Fibroblast of skin of scalp (primary cell): ENCODE measurements at places on chromosomes 13 and 19.

GRCh38 chr19:10292789-10293636 lies 3.3 kb downstream of the ICAM5 start:
- no peak for DNase-seq

DNA sequence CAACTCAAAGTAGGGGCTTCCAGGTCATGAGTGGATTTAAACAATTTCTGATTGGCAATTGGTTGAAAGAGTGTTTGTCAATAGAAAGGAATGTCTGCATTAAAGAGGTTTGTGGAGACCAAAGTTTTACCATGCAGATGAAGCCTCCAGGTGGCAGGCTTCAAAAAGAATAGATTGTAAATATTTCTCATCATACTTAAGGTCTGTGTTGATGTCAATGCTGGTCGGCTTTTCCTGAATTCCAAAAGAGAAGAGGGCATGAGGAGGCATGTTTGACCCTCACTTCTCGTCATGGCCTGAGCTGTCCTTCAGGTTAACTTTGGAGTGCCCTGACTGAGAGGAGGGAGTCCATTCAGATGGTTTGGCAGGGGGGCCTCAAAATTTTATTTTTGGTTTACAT lies 125.4 kb upstream of the RFC3 start:
- no peak for DNase-seq

DNA sequence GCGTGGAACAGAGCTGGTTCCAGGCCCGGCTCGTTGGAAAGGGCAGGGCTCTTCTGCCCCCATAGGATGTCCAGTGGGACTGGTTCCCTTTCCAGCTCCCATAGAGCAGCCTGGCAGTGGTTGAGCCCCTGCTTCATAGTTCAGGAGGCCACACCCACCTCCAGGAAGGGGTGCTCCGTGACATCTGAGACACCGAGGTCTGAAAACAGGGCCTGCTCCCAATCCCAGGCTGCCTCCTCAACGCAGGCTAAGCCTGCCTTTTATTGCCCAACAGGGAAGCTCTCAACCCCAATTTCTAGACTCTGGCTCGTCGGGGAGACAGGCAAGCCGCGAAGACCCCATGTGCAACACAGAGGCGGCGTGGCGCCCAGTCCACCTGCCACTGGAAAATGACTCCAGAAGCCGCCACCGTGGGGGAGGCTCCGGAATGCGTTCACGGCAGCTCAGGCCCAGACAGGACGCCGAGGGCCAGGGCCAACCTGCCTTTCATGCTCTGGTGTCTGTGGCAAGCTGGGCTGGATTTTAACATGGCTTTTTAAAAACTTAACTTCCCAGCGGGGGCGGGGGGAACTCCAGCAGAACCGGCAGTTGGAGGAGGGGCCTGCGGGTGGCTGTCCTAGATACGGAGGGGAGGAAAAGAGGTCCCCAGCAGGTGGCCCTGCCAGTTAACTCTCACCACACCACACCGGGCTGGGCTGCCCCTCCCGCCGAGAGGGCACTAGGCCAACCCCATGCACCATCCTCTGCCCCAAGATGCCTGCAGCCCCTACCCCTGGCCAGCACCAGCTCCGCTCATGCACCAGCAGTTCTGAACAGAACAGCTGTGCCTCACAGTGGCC lies 17.9 kb upstream of the TINCR start:
- DNase-seq, result peak; percentile 7

DNA sequence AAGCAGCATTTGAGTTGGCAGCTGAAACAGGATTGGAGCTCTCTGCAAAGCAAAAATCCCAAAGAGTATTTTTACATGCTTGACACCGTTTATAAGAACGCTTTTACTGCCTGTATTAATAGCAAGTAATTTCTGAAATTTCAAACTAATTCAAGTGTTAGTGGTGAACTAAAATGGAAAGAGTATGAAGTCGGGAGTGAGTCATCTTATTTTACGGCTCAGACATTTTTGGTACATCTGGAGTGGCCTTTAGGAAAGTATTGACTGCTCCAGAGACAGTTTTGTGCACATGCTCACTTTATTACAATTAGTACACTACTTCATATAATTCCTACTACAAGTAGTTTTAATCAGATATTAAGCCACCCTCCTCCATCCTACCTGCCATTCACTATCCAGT lies 167.4 kb downstream of the SLITRK6 start:
- DNase-seq, result no peak

DNA sequence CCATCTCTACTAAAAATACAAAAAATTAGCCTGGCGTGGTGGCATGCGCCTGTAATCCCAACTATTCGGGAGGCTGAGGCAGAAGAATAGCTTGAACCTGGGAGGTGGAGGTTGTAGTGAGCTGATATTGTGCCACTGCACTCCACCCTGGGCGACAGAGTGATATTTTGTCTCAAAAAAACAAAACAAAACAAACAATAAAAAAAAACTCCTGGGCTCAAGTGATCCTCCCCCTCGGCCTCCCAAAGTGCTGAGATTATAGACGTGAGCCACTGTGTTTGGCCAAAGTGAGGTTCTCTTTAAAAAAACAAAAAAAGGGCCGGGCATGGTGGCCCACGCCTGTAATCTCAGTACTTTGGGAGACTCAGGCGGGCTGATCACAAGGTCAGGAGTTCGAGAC lies 3.8 kb upstream of the JUNB start:
- no peak for DNase-seq

GRCh38 chr13:113881614-113882266 lies 17.9 kb upstream of the GAS6 start:
- no peak for DNase-seq

GRCh38 chr19:47111682-47112165 lies 1.9 kb downstream of the ZC3H4 start:
- no peak for DNase-seq

DNA sequence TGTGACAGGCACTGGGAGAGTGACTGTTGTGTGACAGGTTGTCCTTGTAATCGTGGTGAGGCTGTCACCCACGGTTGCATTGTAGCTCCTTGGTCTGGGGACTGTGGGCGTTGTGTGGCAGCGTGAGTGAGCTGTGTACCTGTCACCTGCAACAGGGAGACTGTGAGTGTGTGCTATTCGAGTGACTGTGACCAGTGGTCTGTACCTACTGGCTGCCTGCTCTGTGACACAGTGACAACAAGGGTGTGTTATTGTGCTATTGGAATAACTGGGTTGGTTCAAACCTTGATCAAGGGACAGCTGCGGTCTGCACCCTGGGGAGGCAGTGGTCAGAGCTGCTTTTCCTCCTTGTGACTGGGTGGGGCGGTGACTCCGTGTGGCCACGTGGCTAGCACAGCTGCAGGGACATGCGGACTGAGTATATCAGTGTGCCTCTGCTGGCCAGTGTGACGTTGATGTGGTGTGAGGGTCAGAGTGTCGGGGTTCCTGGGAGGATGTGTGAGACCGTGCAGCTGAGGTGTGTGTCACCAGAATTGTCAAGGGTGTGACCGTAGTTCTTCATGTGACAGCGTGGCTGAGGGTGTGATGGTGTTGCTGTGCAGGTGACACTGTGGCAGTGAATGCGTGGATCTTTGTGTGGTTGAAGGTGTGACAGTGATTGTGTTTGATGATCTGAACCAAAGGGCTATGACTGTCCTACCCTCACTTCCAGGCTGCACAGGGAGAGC lies 10.1 kb upstream of the NFIX start:
- DNase-seq, result peak; percentile 53

DNA sequence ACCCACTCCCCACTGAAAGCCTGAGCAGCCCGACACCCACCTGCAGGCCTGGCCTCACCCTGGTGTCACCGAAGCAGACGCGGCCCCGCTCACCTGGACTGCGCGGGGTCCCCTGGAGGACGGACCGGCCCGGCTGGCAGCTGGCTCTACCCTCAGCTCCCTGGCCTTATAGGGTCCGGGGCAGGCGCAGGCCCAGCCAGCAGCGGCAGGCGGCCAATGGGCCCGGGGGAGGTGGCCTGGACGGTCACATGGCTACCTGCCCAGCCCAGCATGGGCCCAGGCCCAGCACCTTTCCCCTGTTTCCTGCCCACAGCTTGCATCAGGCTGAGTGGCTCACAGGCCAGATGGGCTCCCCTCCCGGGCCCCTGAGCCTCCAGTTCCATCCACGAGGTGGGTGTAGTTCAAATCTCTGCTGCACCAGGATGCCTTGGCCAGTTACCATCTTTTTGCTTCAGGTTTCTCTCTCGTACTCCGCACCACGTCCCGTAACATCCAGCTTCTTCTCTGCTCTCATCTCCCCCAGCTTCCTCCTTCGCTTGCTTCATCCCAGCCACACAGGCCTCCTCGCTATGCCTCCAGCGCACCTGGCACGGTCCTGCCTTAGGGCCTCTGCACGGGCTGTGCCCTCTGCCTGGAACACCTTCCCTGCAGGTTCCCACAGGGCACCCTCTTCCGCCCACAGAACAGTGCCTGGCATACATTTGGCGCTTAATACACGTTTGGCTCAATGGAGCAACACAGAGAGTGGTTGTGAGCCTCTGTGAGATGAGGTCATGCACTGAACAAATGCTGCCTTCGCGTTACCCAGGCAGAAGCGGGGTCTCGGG lies at the start of gene PLIN4:
TSS of gene PLIN4 (minus strand) at position 142 of the 827 bp plus-strand sequence. CDS start 214 bp downstream, outside the sequence.
- DNase-seq, result no peak

GRCh38 chr19:2648099-2648498 lies 54.4 kb downstream of the GNG7 start:
- no peak for DNase-seq

DNA sequence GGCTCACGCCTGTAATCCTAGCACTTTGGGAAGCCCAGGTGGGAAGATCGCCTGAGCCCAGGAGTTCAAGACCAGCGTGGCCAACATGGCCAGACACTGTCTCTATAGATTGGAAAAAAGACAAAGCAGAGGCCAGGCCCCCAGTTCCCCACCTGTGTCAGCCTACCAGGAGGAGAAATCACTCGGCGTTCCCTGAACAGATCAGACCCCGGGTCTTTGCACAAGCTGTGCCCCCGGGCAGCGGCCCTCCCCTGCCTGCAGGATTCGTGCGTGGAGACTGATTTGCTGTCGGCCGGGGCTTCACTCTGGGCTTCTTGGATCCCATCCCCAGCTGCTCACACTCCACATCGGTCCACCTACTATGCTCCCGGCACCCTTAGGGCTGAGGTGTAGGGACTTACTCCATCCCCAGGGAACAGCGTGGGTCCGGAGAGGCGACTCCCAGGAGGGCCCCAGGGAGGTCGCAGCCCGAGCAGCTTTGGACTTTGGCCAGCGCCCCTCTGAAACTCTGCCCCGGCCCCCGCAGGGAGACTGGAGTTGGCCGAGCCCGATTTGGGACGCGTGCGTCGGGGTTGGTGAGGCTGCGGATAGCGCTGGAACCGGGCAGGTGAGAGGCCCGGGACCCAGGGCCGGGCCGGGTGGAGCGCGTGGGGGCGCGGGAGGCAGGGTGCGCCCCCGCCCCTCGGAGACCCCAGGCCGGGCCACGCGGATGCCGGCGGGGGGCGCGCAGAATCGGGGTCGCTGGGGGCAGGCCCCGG lies 515 bp upstream of the EFNA2 start:
- no peak for DNase-seq

GRCh38 chr13:44211286-44211685 lies 162.3 kb upstream of the SERP2 start:
- DNase-seq, result no peak

DNA sequence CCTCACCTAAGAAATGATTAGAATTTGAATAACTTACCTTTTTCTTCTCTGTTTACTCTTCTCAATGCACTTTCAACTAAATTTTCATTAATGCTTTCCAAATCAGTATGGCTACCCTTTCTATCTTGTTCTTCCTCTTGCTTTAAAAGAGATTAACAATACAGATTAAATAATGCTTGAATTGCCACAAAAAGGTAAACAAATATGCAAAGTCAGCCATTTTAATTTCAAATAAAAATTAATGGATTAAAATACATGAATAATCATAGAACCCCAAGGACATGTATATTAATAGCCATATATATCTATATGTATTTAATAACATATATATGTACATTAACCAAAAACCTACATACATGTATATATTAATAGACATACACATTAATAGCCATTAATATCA lies 7.9 kb upstream of the NEK5 start:
- DNase-seq, result no peak

- no peak for DNase-seq
These were observed 9.8 kb upstream of the USPL1 start for GRCh38 chr13:30607908-30608307.

- no peak for DNase-seq
These were observed at the start of gene NCAN for GRCh38 chr19:19211499-19212420. Gene NCAN, plus strand, starts transcription at chr19:19211958. Its CDS starts 4,996 bp downstream, at chr19:19216954.

DNA sequence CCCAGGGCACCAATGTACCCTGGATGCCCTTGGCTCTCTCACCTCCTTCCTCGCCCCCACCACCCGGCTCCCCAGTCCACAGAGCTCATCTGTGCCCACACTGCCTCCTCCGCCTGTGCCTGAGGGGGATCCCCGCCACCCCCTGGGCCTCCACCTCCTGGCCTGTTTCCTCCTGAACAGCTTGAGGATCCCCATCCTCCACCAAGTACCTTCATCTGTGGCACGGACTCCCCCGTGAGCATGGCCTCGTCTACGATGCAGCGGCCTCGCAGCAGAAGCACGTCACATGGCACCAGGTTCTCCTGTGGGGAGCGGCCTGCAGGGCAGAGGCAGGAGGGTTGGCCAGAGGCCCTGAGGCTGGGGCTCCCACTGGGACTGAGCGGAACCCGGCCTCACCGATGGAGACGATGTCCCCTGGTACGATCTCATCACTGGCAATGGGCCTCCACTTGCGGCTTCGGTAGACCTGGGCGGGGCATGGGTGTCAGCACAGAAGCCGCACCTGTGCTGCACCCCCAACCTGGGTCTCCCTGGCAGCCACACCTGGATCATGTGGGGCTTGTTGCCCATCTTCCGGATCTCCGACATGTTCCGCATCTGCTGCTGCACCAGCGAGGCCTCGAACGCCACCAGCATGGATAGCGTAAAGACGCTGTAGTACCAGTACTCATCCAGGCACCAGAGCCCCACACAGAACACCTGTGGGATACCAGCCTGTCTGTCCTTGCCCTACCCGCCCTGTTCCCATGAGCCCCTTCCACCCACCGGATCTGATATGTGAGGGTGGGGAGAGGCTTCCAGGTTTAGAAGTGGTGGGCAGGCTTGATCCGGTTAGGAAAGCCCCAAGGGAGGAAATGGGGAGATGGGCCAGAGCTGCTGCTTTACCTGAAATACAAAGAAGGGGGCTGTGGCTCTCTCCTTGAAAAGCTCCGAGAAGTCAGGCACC lies 6.8 kb downstream of the ATP13A1 start:
- no peak for DNase-seq

GRCh38 chr19:10095622-10095947 lies 6.9 kb downstream of the ANGPTL6 start:
- no peak for DNase-seq

- no peak for DNase-seq
These were observed 2.0 kb downstream of the DNAJC3 start for GRCh38 chr13:95678967-95679366.

- DNase-seq, result no peak
These were observed 21.5 kb downstream of the CYP4F22 start for GRCh38 chr19:15529774-15530372.
